ENCODE measurements at places on chromosomes 6 and 20.

GRCh38 chr6:39496915-39497314 is 174.4 kb upstream of the KCNK16 start:
- DNase-seq: peak; percentile 16

DNA sequence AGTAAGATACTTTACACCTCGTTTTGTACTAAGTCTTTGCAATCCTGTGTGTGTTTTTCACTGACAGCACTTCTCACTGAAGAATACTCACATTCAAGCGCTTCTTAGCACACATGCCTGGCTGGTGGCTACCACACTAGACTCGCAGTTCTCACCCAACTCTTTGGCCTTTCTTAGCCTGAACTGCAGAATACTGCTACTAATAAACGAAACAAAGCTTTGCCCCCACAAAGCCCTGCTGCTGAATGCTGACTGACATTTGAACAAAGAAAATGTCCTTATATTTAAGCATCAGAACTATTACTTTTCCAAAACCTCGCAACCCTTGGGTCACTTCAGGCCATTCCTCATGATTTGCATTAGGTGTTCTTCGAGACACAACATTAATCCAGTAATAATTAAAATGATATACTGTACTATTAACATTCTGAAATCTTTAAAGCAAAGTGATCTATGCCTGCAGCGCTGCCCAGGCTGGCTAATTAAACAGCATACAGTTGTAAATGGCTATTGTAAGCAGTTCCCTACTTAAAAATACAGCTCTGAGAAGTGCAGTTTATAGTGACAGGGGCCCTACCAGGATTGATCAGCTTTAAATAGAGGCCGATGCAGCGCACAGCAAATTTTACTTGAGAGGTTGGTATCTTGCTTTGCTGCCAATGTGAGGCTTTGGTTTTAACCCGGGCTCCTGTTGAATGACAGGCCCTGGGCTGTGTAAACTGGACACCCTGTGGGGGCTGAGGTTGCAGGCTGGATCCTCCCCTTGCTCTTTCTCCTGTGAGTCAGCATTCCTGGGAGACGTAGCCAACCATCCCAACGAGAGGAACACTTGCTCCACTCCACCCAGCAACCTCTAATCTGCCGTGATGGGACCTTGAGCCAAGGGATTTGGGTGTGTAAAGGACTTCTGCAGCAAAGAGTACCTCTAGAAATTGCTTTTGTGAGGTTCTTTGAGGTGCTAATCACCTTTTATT is 899.0 kb downstream of the TFAP2A start:
- no peak for DNase-seq

GRCh38 chr6:121652726-121653623 is 217.5 kb downstream of the GJA1 start:
- peak; percentile 78 for DNase-seq

DNA sequence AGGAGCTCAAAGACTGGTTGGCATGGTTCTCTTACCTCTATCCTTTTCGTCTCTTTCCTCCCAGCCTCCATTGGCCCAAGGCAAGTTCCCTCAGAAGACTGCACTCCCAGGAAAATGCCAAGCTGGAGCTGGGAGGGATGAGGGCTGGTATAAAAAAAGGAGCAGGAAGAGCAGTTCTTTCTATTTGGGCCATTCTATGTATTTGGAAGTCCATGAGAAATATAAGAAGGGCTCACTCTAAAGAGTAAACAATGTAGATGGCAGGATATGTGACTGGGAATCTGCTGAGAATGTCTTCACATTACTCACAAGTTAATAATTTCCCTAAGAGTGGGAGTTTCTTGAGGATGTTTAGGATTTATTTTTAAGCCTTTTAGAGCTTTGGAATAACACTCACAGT is 36.6 kb upstream of the ADTRP start:
- no peak for DNase-seq

DNA sequence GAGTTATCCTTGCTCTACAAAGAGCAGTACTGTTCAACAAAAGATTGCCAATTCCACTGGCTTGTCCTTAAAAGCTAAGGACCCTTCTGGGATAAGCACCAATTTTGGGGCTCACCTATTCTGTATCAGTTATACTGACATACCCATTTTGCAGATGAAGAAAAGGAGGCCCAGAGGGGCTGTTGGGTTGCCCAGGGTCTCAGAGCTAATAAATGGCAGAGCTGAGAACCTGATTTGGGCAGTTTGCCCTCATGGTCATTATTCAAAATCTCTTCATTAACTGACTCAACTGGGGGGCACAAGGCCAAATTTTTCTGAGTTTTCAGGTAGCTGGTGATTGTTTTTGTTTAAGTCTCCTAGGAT is 31.3 kb downstream of the NSFL1C start:
- DNase-seq: no peak

GRCh38 chr20:6882561-6883291 is 115.2 kb downstream of the BMP2 start:
- no peak for DNase-seq

All from lower leg skin (tissue), 4 donors.